ENCODE measurements at places on chromosomes 16 and 17.

GRCh38 chr17:78044280-78044835, 84.2 kb downstream of the TMC6 start:
- DNase-seq: no peak

GRCh38 chr17:17088541-17089525, 46.6 kb downstream of the MPRIP start:
- DNase-seq: no peak

DNA sequence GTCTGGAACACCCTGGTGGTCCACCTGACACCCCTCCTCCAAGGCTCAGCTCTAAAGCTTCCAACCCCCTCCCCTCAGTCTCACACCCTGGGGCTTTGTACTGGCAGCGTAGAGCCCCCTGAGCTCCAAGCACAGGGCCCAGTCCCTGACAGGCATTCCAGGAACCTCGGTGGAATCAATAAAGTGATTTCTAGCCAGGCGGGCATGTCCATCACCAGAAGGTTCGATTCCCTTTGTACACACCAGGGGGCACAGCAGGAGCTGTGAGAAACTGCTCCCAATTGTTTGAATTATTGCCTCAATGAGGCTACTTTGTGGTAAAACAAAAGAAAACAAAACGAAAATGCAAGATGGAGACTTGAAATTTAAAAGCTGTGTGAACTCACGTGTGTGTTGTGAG, 51.8 kb downstream of the SMPD3 start:
- no peak for DNase-seq

GRCh38 chr17:44178133-44178532, 7.6 kb downstream of the ASB16 start:
- DNase-seq: no peak

- DNase-seq: peak; percentile 46
Observed at GRCh38 chr17:79991140-79991923, 44.3 kb downstream of the TBC1D16 start.

DNA sequence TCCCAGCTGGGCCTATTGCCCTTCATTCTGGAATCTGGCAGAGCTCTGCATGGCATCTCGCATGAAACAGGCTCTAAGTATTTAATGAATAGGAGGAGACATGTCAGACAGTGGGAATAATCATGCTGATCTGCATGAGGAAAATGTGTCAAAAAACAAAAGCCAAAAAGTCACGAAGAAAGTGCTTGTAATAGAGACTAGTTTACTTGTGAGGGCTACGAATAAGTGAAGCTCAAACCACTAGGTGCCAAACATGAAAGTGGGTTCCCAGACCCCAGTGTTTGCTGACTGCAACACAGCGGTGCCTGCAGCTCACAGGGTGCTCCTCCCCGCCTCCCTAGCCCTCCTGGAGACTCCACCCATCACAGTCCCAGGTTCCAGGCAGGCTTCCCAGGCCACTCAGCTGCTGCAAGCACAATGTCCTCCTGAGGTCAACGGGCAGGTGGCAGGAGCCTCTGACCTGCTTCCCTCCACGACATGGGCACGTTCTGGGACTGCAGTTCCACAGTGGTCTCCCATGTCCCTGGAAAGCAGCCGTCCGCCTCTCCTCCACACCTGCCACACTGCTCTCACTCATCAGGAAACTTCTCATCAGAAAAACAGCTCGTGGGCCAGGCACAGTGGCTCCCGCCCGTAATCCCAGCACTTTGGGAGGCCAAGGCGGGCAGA, 96.5 kb downstream of the ANKRD11 start:
- DNase-seq: no peak

- DNase-seq: no peak
Observed at GRCh38 chr17:34259146-34259545, 4.1 kb downstream of the CCL2 start.

- no peak for DNase-seq
Observed at GRCh38 chr17:75313941-75314551, 24.8 kb upstream of the SLC25A19 start.

DNA sequence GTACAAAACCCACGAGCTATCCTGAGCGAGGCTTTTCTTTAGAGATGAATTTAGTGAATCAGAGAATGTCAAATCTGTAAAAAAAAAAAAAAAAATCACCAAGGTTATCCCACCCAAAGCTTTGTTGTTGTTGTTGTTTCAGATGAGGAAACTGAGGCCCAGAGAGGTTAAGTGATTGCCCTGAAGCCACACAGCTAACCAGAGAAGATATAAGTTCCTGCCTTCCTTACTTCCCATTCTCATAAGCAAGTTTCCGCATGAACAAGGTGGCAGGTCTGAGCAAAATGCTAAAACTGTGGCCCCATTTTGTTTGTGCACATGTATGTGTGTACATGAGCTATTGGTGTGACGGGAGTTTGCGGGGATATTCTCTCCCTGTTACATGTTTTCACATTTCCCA, 352.1 kb upstream of the ZFHX3 start:
- DNase-seq: no peak

DNA sequence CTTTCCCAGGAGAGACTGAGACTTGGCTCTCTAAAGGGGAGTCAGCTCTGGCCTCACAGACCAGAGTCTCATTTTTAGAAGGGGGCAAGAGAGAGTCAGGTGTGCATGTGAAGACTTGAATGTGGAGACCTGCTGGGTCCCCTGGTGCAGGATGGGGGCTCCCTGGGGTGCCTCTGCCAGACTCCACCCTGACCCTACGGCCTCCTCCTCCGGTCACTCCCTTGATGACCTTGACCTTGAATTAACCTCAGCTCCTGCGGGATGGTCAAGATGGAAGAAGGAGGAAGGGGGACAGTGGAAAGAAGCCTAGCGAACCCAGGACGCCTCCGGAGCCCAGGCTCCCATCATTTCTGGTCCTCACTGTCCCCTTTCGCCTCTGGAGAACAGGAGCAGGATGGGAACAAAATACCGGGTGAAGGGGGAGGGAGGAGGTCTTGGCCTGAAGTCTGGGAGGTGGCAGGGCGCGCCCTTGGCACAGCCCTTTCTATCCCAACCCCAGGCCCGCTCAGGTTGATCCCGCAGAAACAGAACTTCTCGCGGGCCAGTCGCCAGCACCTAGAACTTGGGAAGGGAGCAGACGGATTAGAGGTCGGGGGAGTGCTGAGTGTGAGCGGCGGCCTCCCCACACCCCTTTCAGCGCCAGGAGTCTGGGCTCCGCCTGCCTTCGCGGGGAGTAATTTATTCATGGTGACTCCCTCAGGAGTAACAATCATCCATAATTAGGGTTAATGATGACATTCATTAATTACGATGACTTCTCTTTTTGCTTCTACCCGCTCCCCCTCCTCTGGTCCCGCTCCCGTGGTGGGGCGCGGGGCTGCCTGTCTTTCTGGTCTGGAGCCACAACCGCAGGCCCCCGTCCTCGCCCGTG, 1.6 kb downstream of the STAC2 start:
- DNase-seq: no peak

DNA sequence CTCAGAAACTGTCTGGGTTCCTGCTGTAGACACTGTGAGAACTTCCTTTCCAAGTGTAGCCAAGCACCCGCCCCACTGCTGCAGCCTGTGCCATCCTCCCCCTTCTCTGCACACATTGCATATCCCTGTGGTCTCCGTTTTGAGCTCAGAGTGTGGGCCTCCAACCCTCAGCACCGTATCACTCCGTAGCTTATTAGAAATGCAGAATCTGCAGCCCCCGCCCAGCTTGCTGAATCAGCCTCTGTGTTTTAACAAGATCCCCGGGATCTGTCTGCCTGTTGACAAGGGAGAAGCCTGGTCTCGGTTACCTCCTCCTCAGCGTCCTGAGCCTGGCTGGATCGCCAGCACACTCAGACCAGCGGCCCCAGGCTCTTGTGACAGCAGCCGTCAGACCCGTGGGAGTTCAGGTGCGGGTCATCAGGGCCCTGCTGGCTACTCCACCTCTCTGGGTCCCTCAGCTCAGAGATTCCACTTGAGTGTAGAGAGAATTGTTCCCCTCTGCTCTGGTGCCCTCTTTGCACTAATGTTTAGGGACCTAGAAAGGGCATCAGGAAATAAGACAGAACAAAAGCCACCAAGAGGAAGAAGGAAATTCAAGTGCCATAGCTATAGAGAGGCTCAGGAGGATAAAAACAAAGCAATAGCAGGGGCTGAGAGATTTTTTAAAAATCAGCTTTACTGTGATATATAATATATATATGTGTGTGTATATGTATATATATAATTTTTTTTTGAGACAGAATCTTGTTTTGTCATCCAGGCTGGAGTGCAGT, 92.3 kb downstream of the PITPNC1 start:
- DNase-seq: no peak

- no peak for DNase-seq
Observed at GRCh38 chr17:45370949-45371413, 54.2 kb upstream of the MAP3K14 start.

- DNase-seq: no peak
Observed at GRCh38 chr17:27888067-27888466, 5.1 kb downstream of the LYRM9 start.

DNA sequence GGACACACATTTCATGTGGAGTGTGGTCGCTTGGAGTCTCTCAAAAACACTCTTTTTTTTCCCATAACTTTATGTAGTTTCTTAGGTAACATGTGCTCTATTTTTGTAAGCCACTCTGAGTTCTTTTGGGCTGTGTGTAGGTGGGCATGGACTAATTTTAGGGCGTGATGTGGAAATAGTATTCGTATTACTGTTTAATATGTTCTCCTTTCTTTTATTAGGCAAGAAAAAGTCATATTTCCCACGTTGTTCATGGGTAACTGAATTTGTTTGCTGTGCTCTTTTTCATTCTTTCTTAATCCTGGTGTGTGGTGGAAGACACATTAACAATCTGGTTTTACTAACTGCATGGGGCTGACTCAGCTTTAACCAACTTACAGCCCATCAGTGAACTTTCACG, 27.4 kb downstream of the NDEL1 start:
- DNase-seq: no peak

DNA sequence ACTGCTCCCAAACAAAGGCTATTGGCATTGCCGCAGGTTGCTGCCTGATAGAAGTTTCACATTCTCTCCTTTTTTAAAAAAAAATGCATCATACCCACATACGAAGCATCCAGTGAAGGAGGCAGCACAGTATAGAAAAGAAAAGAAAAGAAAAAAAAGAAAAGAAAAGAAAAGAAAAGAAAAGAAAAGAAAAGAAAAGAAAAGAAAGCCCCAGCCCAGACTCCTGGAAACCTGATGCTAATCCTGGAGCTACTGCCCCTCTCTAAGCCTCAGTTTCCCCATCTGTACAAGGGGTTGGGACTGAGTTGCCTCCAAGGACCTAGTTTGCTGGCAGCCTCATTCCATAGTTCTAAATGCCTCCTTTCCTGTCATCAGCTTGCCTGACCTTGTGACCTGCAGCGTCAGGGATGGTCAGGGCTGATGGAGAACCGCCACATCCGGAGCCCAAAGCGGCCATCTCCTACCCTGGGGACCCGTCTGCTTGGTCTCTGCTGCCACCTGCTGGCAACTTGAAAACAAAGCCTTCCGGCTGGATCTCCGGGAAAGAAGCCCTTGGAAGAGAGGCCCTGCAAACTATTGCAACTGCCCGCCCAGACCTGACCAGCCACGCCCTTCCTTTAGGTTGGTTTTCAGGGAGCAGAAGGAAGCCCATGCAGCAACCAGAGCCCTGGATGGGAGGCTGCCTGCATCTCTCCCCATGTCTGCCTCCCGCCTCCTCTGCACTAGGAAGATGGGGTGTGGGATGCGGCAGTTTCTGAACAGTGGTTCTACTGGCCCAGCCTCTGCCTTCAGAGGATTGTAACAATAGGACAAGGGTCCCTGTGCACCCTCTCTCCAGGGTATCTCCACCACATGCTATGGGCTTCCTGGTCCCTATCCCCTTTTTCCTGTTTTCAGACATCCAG, 13.0 kb downstream of the AIPL1 start:
- DNase-seq: peak; percentile 20

DNA sequence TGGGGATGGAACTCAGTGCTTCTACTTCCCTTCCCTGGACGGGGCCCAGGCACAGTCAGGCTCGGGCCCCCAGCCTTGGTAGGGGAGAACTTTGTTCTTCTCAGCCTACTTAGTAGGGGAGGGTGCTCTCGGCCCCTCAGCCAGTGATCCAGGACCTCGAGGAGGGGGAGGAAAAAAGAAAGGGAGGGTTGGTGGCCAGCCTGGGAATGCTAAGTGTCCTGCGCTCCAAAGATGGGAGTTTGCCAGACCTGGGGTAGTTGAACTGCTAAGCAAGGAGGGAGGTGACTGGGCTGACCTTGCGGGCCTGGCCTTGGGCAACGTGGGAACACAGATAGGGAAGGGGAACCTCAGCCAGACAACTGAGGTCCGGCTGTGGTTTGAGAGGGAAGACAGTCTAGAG, 12.2 kb downstream of the ADGRG1 start:
- DNase-seq: no peak

DNA sequence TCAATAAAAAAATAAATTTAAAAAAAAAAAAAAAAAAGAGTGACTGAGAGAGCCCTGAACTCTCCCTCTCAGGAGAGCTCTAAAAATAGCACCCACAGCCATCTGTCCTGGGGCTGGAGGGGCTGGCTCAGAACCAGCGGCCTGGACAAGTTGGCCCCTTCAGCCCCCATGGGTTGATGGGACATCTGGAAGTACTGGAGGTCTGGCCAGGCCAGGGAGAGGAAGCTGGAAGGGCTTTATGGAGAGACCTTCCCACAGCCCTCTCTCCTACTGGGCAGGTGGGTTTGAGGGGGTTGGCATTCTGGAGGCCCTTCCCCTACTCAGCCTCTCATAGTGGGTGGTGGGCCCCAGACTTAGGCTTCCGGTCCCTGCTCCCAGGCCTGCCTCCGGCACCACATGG, 93.7 kb upstream of the TMEM97 start:
- DNase-seq: no peak

GRCh38 chr17:45138911-45139532, 3.5 kb downstream of the ACBD4 start:
- no peak for DNase-seq

DNA sequence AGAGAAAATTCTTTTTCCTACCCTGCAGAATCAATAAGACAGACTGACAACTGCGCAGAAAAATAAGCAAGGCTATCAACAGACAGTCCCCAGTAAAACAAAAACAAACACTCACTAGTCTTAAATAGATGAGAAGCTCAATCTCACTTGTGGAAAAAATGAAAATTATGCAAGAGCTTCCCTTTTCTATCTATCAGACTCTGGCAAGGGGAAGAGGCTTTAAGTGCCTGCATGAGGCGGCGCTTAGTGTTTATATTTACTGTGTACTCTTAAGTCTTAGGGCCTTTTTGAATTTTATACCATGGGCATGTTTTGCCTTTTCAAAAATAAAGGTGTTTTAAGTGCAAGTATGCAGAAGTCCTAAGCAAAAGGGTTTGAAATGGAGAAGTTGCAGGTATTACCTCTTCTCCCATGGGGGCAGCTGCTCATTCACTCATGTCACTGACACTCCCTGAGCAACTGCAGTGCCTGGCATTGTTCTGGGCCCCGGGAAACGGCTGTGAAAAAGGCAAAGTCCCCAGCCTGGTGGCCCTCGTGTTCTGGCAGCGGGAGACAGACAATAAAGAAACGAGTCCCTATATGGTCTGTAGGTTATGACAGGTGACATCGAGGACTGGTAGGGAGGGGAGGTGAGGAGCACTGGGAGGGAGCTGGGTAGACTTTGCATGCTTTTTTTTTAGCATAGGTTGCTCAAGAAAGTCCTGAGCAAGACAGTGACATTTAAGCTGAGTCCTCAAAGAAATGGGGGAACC, 35.2 kb downstream of the HSBP1 start:
- no peak for DNase-seq
